8988T (cell line): ENCODE measurements at places on chromosomes 6 and 20.

DNA sequence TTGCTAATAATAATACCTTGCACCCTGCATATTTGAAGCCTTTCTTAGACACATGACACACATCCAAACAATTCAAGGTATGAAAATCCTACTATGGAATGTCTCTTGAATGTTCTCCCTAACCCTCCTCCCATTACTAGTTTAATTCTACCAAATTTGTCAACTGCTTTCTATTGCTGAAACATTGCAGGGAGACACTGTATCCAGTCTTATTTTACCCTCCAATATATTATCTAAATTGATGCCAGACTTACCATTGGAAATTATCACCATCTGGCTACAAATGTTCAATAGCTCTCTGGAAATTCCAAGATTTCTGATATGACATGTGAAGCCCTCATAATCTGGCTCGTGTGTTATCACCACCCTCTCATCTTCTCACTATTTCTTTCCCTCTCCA lies 1027.3 kb upstream of the CITED2 start:
- no peak for DNase-seq

GRCh38 chr20:50312682-50313521 lies 122.3 kb downstream of the CEBPB start:
- DNase-seq = no peak

- no peak for DNase-seq
Measured at GRCh38 chr6:75170691-75171560, 34.9 kb downstream of the COL12A1 start.

- no peak for DNase-seq
Measured at GRCh38 chr20:59151820-59152219, 11.8 kb upstream of the ZNF831 start.

DNA sequence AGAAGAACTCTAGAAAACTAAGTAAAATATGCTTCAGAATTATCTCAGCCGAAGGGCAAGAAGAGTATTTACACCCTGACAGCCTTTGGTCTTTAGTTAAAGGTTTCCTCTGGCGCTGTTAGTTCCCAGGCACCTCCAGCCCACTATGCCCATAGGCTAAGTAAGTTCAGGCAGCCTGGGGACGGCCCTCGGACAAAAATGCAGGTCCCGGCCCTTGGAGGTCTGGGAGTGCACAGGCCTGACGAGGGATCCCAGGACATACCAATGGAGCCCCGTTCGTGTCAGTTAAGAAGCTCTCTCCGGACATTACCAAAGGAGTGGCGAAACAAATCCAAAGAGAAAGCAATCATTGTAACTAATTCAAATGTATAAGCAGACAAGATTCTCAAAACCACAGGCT lies 311.8 kb downstream of the CD83 start:
- no peak for DNase-seq

DNA sequence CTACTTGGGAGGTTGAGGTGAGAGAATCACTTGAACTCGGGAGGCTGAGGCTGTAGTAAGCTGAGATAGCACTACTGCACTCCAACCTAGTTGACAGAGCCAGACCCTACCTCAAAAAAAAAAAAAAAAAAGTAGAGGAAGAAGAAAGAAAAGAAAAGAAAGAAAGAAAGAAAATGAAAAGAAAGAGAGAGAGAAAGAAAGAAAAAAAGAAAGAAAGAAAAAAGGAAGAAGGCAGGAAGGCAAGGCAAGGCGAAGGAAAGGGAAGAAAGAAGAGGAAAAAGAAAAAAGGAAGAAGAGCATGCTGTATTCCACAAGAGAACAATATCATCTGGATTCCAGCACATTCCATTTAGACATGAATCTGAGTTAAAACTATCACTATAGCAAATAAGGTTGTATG lies 3.8 kb downstream of the GCM1 start:
- no peak for DNase-seq

DNA sequence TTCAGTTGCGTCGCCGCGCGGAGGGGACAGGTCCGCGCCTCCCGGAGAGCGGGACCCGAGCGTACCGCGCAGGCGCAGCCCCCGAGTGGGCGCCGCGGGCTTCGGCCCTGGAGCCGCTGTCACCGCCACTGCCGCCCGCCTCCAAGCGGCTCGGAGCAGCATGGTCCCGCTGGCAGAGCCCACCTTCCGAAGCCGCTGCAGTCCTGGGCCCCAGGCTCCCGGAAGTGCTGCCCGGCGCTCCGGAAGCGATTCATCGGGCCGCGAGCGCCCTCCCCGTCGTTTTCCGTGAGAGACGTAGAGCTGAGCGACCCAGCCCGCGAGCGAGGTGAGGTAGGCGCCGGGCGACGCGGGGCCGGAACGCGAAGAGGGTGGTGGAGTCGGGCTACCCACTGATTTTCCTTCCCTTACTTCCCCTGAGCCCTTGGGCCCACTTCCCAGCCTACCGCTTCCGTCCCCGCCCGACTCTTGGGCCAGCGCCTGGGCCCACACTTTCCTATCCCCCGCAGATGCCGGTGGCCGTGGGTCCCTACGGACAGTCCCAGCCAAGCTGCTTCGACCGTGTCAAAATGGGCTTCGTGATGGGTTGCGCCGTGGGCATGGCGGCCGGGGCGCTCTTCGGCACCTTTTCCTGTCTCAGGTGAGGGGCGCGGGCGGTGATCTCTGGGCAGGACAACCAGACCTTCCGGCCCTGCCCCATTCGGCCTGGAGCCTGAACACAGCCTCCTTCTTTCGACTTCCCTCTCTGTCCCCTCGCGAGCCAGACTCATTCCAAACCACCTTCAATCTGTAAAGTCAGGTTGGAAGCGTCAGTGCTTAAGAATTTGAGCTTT lies at the start of the genes NFS1 and ROMO1:
TSS of gene NFS1 (minus strand) at position 226 of the 830 bp plus-strand sequence. CDS start at position 162, 64 bp downstream.
TSS of gene ROMO1 (plus strand) at position 279 of the 830 bp plus-strand sequence. CDS start at position 507, 228 bp downstream.
- peak; percentile 85 for DNase-seq

DNA sequence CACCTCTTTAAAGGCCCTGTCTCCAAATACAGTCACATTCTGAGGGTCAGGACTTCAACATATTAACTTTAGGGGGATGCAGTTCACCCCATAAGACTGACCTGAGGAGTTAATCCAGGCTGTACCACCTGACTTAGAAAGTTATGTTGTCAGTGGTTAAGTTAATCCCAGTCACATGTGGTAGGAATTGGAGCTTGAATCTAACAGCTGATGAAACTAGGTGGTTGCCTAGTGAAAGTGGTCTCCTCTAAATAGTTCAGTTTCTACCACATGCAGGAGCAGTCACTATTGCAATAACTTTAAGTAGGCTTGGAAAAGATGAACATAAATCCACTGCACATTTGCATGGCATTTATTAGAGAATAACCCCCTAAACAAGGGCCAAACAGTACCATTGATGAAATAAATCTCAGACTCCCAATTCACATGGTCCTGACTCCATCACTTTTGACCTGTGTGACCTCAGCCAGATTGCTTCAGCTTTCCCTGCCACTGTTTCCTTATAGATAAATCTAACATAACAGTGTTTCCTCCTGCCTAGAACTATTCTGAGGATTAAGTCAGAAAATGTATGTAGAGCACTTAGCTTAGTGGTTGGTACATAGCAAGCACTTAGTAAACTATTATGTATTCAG lies 20.1 kb downstream of the SAMD5 start:
- no peak for DNase-seq

GRCh38 chr6:140071601-140072062 lies 697.2 kb upstream of the CITED2 start:
- DNase-seq = no peak

DNA sequence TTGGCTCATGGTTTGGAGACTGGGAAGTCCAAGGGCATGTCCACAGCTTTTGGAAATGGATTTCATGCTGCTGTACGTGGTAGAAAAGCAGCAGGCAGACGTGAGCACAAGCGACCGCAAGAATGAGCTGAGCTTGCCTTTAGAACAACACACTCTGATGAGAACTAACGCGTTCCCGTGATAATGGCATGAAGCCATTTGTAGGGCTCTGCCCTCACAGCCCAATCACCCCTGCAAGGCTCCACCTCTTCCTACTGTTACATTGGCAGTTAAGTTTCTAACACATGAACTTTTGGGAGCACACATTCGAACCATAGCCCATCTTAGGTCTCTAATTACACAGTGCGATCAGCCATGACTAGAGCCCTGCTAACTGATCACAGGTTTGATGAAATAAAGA lies 107.5 kb upstream of the TMEM170B start:
- no peak for DNase-seq
